ENCODE measurements at places on chromosomes 6 and 20.

DNA sequence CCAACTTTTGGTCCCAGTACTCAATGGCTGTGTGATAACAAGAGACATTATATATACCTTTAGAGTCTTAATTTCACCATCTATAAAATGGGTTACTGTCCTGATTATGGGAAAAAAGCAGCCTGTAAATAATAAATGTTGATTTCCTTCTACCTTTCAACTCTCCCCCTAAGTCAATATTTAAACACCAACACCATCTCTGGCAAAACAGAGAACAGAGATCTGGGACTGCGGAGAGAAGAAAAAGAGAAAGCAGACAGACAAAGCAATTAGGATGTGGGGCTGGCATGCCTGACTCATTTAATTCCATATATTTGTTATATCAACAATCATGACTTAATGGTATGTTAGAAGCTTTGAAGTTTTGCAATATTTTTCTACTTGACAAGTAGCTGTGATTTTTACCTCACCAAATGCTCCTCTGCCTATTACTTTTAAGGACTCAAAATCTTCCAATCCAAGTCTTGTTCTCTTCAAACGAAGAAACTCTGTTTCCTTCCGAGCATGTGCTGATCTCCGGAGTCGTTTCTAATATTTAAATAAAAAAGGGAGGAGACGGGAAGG is 23.3 kb downstream of the STK38 start:
- DNase-seq, result no peak

DNA sequence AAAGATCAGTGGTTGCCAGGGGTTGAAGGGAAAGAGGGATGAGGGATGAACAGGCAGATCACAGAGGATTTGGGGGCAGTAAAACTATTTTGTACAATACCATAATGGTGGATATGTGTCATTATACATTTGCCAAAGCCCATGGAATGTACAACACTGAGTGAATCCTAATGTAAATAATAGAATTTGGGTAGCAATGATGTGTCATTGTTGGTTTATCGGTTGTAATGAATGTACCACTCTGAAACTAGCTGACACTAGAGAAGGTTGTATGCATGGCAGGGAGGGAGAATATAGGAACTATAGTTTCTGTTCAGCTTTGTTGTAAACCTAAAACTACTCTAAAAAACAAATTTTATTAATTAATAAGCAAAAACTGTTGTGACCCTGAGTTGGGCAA is 17.8 kb upstream of the ASF1A start:
- no peak for DNase-seq

- DNase-seq, result no peak
These were observed 21.2 kb downstream of the NHLRC1 start for GRCh38 chr6:18101271-18101670.

DNA sequence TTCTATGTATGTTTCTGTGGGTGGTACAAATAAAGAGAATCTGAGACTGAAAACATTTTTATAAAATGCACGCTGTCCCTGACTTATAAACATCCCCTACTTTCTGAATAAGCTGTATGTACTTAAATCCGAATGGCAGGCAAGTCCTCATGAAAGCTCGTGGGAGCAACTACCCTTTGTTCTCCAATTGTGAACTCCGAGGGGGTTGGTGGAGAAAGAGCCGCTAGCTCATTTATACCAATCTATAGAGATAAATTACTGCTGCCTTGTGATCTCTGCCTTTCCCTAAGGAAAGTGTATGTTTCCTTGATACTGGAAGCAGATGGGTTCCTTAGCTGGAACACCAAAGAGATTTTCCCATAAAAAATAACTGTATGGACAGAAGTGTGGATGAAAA is 84.5 kb downstream of the GJA10 start:
- no peak for DNase-seq

GRCh38 chr6:101926149-101926925 is 532.8 kb downstream of the GRIK2 start:
- no peak for DNase-seq

DNA sequence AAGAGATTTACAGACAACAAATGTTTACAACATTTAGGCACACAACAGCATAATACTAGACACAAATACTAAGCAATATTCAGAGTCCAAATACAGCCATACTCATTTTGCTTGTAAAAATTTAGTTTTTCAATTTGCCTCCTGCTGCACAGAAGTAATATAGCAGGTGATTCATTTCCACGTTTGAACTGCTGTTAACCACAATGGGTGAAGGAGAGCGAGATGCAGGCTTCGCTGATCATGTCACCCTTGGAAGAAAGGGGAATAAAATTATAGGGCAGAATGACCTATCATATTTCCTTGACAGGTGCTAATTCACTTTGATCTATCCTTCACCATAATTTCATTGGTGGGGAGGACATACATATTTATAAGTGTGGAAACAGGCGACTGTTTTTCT is 643.8 kb upstream of the AGPAT4 start:
- DNase-seq, result no peak

DNA sequence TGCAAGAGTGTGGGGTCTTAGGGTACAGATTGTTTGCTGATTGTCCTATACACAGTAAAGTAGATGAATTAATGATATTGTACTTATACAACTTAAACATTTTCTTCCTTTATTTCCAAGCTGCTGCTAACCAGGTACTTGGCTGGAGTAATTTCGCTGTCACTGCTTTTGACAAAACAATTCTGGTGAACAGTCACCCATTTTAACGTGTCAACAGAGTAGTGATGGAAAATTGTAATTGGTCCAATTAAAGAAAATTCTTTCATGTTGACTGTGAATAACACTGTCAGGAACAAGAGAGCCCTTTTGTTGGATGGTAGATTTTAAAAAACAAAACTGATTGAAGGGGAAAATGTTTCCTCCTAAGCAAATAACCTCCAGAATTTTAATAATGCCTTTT is 26.4 kb upstream of the MROH8 start:
- no peak for DNase-seq

DNA sequence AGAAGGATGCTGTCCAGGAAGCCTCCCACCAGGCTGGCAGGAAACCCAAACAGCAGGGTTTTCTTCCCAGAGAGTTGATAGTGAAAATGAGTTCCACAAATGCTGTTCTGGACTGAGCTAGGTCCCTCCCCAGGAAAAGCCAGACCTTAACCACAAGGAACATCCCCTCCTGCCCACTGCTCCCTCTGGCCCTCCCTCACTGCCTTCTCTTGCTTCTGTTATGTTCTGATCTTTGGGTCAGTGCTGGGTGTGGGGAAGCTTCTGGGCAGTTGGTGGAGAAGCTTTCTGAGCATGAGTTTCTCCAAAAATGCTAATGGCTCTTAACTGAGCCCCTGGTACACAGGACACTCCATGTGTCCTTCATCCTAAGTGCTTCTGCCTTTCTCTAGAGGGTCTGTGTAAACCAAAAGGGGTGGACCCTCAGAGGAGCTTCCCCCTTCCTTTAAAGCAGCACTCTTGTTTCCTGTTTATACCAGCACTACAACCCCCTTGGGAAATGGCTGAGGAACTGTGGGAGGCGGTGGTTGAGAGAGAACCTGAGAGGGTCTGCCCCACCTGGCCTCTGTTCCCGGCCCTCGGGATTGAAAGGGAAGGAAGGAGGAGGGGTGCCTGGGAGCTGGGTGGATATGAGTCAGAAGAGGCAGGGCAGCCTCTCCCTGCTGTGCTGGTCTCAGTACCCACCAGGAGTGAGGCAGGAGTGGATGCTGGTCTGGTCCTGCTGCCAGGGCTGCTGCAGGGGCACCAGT is 42.0 kb downstream of the CDS2 start:
- peak; percentile 51 for DNase-seq

DNA sequence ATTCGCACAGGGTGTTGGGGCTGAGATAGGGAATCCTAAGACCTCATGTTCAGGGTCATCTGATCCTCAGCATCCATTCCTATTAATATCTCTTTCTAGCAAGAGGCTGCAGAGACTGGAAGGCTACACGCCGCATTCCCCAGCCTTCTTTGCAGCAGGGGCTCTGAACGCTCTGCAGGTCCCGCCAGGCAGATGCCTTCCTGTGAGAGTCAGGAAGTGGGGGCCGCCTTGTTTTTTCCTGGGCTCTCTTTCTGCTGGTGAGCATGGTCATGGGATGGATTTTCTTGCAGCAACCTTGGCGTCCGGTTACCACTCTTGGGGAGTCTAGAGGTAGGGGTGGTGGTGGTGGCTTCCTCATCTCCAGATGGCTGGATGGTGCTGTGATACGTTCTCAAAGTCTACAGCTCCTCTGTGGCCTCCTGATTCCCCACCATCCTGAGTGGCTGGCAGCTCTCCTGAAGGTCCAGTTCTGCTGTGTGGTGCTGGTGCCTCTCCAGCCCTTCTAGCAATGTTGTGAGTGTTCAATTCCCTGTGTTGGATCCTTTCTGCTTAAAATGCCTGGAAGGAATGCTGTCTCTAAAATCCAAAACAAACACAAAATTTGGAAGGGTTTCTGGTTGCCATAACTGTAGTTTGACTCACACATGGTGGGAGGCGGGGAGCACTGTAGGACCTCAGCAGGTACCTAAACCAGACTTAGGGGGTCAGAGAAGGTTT is 111.9 kb downstream of the CEBPB start:
- no peak for DNase-seq

DNA sequence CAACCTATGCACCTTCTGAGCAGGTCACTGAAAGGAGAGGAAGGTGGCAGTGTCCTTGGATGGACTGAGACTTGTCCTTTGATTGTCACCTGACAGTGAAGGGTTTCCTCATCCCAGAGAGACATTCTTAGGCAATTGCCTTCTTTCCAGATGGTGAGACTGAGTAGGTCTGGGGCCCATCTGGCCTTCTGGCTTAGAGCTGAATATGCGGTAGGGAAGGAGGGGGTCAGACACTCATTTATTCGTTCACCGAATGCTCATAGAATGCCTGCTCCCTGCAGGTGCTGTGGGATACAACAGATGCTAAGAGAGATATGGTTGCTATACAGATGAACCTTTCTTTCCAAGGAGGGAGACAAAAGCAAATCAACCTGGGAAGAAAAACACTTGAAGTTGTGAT is 76.8 kb downstream of the BMP6 start:
- DNase-seq, result no peak

- no peak for DNase-seq
These were observed 22.3 kb upstream of the RPP40 start for GRCh38 chr6:5025911-5026819.

DNA sequence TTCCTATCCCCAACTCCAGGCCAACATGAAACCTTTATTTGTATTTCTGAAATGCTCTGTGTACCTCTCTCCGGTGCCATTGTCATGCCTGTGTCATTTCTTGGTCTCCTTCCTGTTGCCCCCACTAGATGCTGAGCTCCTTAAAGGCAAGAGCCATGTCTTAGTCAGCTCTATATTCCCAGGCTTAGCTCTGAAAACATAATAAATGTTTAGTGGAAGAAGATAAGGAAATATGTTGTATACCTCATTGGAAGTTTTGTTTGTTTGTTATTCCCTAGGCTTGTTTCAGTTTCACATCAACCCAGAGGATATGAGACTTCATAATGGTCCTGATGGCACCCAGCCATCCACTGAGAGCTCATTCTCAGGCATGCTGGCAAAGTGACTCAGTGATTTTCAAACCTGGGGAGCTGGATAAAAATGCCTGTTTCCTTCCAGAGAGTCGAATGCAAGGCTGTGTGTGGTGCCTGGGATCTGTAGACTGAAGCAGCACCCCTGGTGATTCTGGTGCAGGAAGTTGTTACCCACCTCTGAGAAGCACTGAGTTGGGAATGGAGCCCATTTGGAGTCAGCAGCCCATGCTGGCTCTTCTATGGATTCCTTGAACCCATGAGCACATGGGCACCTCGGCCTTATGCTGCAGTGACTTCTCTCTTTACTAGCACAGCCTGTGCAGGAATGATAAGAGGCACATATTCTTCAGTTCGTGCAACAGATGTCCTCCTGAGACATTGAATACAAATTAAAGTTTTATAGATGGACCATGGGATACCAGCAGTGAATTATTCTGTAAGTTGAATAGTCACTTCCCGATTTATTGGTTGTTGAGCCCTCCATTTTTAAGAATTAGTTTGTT is 205.2 kb downstream of the FARS2 start:
- DNase-seq, result peak; percentile 49

- no peak for DNase-seq
These were observed 15.5 kb downstream of the TPD52L1 start for GRCh38 chr6:125169058-125169457.

GRCh38 chr20:57526087-57526884 is 1.3 kb upstream of the CTCFL start:
- DNase-seq, result no peak

Data from smooth muscle cell of the brain vasculature (primary cell).